Activated naive CD4-positive, alpha-beta T cell treated with anti-CD3 and anti-CD28 coated beads, Interleukin-2, amount 50 U/mL, for 72 hours (primary cell): ENCODE measurements at places on chromosomes 13 and 19.
A peak's percentile ranks its signal among the peaks of the same experiment; 100 is the strongest.

DNA sequence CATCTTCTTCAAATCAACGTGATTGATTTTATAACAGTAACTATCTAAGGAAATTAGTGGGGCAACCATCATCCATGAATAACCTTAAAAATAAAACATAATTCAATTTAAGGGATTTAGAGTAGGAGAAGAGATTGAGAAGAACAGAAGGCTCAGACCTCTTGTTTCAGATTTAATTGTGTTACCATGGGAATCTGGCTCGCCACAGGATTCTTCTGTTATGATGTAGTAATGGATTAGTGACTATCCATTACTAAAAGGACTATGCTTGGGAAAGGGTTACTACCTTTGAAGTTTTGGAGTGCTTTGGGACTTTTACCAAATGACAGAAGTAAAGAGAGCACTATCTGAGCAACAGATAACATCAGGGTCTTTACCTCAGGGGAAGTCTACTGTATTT is 13.2 kb downstream of the FREM2 start:
- no peak for DNase-seq

DNA sequence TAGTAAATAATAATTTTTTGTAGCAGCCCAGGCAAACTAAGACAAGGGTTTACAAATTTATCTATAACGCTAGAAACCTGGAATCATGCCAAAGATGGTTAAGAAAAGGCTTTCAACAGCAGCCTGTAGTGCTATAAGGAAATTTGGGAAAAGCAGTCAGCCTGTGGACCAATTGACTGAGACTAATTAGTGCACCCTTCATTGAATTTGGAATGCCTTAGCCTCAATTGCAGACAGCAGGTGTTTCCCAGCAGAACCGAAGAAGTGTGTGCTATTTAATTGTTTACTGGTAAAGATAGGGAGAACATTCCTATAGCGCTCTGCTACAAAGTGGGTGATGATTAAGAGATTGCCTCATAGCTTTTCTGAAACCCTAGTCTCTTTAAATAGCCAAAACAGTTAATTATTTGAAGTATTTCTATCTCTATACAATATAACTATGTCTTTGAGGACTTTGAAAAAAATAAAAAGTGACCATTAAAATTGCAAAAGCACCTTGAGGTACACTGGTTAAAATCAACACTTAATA is 1884.3 kb upstream of the PCDH20 start:
- DNase-seq, result no peak

- DNase-seq, result no peak
These were observed 74.9 kb downstream of the LHFPL6 start for GRCh38 chr13:39527961-39528660.

DNA sequence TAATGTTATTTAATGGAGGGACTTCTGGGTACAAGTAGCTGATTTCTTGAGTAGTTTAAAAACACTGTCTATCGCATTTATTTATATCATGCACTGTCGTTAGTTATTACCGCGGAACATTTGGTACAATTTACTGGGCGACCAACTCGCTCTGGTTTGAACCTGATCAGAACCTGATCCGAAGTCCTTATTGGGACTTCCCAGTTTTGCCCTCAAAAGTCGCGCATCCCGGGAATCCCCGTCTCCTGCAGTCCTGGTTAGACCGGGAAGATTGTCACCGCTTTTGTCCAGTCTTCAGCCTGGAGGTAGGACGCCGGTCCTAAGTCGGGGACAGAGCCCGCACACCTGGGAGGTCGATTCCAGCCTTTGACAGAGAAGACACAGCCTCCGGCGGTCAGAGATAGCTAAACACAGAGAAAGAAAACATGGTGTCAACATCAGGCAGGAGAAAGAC is 694 bp downstream of the CLN5 start:
- DNase-seq, result peak; percentile 59

- DNase-seq, result no peak
These were observed 5.6 kb upstream of the FDX2 start for GRCh38 chr19:10321417-10321797.

DNA sequence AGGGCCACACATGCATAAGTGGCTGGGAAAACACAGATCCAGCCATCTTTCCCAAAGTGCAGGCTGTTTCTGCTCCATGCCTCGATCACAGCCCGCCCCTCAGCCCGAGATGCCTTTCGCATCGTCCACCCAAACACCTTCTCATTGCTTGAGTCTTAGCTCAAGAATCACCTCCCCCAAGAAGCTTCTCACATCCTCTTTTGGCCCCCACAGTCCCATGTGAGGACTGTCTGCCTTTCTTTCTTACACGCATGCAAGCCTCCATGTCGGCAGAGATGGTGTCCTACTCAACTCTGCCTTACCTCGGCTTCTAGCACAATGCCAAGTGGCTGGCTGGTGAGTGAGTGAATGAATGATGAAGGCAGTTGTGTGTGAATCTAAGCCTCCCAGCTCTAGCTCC is 18.1 kb upstream of the GSX1 start:
- no peak for DNase-seq

GRCh38 chr13:111233080-111233479 is 87.4 kb upstream of the TEX29 start:
- DNase-seq, result no peak

GRCh38 chr13:45231722-45232121 is 30.9 kb upstream of the KCTD4 start:
- no peak for DNase-seq

DNA sequence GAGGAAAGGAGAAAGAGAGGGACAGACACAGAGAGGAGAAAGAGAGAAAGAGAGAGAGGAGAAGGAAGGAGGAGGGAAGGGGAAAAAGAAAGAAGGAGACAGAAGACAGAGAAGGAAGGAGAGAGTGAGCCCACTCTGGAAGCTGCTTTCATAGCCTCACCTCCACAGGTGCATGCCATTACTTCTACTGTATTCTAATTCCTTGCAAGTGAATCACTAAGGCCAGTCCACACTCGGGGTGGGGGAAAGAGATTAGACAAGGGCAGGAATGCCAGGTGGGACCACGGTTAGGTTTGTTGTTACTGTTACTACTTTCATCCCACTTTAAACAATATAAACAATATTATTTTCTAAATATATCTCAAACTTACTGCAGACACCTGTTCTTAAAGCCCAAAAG is 684.5 kb upstream of the ARGLU1 start:
- no peak for DNase-seq

DNA sequence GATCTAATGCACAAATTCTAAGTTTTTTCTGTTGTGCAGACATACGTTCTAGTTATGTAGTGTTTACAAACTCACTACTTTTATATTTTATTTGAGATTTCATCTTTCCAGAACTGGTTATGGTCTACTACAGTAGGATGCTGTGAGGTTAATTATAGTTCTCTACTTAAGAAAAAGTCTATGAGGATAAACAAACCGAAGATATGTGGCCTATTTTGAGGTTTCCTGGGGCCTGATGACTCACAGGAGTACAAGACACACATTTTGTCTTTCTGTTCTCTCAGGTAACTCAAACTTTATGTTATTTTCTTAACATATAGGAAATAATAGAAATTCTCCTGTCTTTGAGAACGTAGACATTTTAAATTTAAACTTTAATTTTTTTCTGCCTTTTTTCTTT is 45.1 kb downstream of the PCDH20 start:
- DNase-seq, result no peak

- no peak for DNase-seq
These were observed 14.1 kb downstream of the PRR36 start for GRCh38 chr19:7859831-7860713.

GRCh38 chr19:38543807-38544568 is 73.8 kb downstream of the MAP4K1 start:
- peak; percentile 69 for DNase-seq

DNA sequence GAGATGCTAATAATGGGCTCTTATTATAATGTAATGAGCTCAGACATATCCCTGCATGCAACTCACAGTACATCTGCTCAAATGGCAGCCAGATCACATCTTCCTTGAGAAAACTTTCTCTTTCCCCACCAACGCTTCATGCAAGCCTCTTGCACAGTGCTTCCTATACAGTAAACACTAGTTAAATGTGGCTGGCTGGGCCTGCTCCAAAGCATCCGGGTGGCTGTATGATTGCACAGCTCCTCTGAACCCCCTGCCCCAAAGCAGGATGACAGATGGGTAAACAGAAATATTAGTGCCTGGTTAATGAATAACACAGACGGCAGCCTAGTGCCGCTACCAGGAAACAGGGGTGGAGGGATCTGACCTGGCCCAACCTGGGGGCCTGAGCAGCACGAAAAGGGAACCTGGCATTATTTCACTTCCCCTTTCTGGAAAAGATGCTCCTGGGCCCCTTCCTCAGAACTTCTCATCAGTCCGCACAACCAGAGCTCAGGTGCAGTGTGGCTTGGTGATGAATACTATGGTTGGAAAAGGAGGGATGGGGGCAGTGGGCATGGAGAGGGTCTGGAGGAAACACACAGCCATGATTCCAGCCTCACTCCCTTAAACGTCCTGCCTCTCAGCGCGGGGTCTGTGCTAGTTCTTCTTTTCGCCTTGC is 10.8 kb downstream of the FFAR2 start:
- DNase-seq, result no peak

- no peak for DNase-seq
These were observed 1.0 kb upstream of the PLK5 start for GRCh38 chr19:1522838-1523237.

- DNase-seq, result no peak
These were observed 27.1 kb upstream of the SERP2 start for GRCh38 chr13:44346534-44346933.

GRCh38 chr19:29385191-29385795 is 140.5 kb upstream of the VSTM2B start:
- no peak for DNase-seq

DNA sequence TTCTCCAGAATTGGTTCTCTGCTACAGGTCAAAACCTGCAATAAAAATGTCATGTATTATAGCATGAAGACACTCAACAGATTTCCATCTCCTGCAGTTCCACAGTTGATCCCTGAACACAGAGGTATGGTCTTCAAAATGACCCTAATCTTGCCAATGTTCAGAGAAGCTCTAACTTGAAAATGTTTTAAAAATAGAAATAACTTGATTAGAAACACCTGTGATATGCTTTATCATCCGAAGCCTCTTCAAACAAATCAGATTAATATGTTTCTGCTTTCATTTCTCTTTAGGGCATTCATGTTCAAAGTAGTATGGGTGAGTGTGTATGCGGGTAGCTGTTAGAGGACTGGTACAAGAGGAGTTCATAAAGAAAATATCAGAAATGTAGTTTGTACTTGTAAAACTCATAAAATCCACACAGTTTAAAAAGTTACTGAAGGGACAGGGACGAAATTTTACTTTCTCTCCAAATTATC is 60.4 kb downstream of the KCNRG start:
- DNase-seq, result no peak

DNA sequence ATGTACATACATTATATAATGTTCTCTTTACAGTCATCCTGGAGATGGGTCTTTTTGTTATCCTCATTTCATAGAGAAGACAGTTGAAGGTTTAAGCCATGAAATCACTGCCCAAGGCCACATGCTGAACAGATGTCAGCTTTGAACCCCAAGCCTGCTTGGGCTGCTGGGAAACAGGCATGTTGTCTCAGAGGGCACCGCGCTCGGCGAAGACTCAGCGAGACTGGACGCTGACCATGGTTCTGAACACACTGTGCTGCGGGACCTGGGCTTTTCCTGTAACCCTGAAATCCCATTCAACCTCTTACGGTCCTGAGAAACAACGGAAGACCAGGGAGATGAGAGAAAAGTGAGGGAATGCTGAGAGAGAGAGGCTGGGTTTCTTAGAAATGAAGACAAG is 27.3 kb downstream of the LRFN3 start:
- peak; percentile 55 for DNase-seq

GRCh38 chr13:20997301-20998161 is 63.9 kb downstream of the LATS2 start:
- no peak for DNase-seq

DNA sequence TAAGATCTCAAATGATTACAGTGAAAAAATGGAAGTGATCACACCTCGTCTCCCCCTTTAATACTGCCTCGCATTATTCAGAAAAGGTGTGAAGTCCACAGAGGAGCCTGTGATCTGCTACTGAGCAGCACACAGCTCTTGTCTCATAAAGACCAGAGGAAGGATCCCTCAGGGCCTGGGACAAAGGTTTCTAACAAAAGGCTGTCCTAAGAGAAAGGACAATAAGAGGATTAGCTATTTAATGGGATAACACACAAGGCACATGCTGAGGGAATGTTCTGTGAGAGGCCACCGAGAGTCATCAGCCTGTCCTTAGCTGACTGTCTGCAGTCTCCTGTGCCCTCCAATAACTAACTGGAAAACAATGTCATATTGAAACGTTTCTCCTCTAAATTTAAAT is 26.7 kb downstream of the EBPL start:
- no peak for DNase-seq

- no peak for DNase-seq
These were observed 1.5 kb downstream of the ERCC2 start for GRCh38 chr19:45368737-45369340.

- DNase-seq, result no peak
These were observed 1170.4 kb downstream of the EFNB2 start for GRCh38 chr13:105365021-105365550.

- DNase-seq, result no peak
These were observed 13.3 kb upstream of the AKAP8L start for GRCh38 chr19:15432018-15432494.

DNA sequence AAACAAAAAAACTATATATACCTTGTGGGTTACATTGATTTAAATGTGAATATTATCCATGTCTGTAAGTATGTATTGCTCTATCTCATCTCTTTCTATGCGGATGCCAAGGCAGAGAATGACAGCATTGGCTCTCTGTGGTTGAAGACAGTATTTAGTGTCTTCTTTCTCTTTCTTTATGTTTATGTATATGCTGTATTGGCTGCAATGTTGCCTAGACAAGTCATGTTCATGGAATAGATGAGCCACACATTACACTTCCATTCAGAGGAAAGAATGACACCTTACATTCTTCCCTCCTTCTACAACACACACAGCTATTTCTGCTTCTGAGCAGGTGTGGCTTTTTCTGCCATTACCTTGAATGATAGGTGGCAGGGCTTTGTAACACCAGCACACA is 639.4 kb upstream of the MIR17HG start:
- DNase-seq, result no peak

GRCh38 chr19:50377051-50377461 is 799 bp downstream of the NR1H2 start:
- DNase-seq, result no peak

DNA sequence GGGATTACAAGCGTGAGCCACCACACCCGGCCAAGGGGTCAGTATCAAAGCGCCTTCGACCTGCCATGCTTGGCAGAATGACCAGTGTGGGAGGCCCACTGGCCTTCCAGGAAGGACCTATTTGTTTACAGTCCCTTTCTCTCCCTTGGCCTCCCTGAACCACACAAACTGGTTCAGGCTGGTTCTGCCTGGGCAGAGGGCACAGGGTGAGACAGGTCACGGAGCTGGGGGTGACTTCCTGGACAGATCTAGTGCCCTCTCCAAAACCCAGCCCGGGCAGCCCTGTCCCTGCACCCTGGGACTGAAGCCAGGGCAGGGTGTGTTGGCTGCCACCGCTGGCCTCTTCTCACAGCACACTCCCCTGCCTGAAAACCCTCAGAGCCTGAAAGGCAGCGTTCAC is 11.3 kb downstream of the PLEKHF1 start:
- no peak for DNase-seq

- DNase-seq, result no peak
These were observed 1.2 kb upstream of the FLT1 start for GRCh38 chr13:28496188-28496564.
